ENCODE measurements at places on chromosomes 13 and 19.

DNA sequence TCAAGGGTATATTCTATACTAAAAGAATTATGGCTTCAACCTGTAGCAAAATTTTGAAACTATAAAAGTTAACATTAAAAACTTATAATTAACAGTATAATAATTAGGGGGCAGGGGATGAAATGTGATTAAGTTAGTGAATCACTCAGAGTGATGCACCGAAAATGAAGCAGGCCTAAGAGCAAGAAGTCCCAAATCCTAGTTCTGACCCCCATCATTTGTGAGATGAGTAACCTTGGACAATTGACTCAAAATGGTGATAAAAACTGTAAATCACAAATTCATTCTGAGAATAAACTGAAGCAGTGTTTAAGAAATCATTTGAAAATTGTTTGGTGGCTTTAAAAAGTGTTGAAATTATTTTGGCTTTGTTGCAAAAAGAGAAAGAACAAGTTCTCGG, 56.8 kb downstream of the KLF12 start:
- no peak for DNase-seq

GRCh38 chr13:32073180-32073864, 41.7 kb downstream of the FRY start:
- DNase-seq, result no peak

- no peak for DNase-seq
These were observed 4.7 kb upstream of the CBLC start for GRCh38 chr19:44772959-44773358.

GRCh38 chr13:39815345-39816111, 160.1 kb downstream of the COG6 start:
- no peak for DNase-seq

GRCh38 chr19:12799742-12800465, 1.7 kb downstream of the PRDX2 start:
- DNase-seq, result peak; percentile 50

DNA sequence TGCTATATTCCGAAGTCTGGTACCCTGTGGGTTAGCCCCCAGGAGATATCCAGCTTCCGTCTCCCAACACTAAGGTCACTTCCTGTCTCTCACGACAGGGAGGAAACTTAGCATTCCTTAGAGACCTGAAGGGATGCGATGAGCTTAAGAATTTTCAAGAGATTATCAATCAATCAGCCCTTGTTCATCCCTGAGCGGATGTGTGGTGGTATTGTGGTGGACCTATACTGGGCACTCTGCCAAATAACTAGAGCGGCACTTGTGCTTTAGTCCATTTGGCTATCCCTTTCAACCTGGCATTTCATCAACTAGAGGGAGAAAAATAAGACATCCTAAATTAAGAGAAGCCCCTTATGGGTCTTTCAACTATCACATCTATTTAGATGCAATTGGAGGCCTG, 30.9 kb upstream of the ZNF562 start:
- no peak for DNase-seq

- no peak for DNase-seq
These were observed 28.4 kb downstream of the UBAC2 start for GRCh38 chr13:99228737-99229691.

DNA sequence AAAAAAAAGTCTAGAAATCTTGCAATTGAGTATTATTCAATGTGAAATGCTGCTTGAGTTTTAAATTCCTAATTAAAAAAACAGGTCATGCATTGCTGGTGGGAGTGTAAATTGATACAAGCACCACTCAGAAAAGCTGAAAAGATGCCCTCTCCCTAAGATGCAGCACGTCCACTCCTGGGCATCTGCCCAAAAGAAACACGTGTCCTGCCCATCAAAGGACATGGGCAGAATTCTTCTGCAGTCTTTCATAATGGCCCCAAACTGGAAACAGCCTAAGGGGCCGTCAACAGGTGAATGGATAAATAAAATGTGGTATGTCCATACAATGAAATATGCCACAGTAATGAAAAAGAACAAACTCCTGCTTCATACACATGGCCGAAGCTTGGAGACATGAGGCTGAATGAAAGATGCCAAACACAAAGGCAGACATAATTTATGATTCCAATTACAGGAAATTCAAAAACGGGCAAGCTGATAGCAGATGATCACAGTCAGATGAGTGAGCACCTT, 7.8 kb downstream of the POU2F2 start:
- no peak for DNase-seq

DNA sequence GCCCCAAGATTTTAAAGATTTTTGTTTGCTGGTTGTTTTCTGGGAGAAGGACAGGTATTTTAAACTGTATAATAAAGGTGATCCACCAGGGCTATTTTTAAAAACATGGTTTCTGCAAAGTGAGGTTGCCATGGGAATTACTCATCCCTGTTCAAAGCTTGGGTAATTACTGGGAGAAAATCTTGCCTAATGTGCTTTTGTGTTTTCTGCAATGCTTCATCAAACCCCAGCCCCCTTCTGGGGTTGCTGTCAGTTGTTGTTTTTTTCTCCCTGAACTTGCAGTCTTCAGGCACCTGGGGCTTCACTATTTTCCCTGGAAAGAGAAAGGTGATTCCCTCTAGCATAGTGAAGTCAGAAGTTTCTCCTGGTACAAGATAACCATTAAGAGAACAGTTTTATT, 277.2 kb downstream of the NALCN start:
- DNase-seq, result no peak

- no peak for DNase-seq
These were observed 35.1 kb downstream of the HPN start for GRCh38 chr19:35076657-35077056.

GRCh38 chr19:45160870-45161737, at the start of gene NKPD1:
NKPD1 (minus strand) TSS chr19:45160982; CDS start chr19:45160150, 832 bp downstream.
- DNase-seq, result no peak

DNA sequence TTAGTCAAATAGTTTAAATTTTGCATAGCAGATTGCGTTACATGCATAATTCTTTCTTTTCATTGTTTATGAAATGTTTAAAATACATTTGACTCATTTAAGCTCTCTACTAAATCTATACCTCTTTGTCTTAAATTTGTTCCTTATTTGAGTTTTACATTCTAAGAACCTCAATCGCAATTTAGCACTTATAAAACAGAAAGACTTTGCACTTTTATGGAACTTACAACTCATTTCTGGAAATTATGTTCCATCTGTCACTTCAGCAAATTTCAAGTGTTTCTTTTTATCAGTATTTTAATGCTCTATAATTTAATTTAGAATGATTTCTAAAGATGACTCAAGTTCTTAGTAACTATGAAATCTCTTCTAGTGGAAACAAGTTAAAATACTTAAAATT, 1505.8 kb upstream of the SPRY2 start:
- no peak for DNase-seq

- DNase-seq, result peak; percentile 27
These were observed 6.9 kb downstream of the MKNK2 start for GRCh38 chr19:2043961-2044708.

GRCh38 chr13:79722885-79723445, 242.0 kb downstream of the NDFIP2 start:
- no peak for DNase-seq
